ENCODE measurements at places on chromosomes 3 and 15.

- DNase-seq = no peak
- peaks cover 25% of the 10 kb centered on the region for H3K4me1 ChIP-seq
- no peak overlapping the region for H3K4me3 ChIP-seq
- H3K27ac ChIP-seq = no peak overlapping the region
- H3K36me3 ChIP-seq = no peaks in the 10 kb centered on the region
These were observed 10.6 kb downstream of the ZIC1 start for GRCh38 chr3:147419781-147420224.

DNA sequence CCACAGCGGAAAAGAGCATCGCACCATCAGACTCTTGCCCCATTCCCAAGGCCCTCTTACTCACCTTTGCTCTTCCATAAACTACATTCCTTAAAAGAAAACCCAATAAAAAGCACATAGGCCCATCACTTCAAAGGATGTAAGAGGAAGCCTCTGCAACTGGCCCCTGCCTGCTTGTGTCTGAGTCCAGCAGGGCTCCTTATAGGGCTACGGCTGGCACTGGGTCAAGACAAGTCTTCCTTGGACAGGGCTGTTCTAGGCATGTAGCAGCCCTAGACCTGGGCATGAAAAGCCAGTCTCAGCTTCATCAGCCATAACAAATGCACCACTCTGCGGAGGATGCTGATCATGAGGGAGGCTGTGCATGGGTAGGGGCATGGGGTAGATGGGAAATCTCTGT lies 218.3 kb downstream of the NTRK3 start:
- H3K27ac ChIP-seq = no peak overlapping the region
- no peak for DNase-seq
- H3K27me3 ChIP-seq = no peaks in the 10 kb centered on the region
- H3K4me1 ChIP-seq = peaks cover 22% of the 10 kb centered on the region
- H3K4me3 ChIP-seq = no peak overlapping the region

DNA sequence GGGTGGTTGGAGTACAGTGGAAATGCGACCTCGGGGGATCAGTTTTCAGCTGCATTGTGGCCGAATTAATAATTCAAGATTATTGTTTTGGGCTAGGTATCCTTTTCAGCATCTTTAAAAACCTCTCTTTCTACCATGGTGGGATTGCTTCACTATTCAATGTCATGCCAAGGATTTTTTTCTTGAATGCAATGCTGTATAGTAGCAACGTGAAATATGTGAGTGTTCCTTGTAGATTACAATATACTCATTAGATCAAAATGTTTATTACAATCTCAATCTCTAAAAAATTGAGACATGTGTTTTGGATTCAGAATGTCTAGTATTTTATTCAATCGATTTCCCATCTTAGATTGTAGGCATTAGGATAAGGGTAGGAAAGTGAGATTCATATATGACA lies 586.5 kb upstream of the TBL1XR1 start:
- peak overlapping the region; percentile 1 for H3K27ac ChIP-seq
- H3K4me3 ChIP-seq = no peak overlapping the region
- H3K36me3 ChIP-seq = no peaks in the 10 kb centered on the region
- no peaks in the 10 kb centered on the region for H3K4me1 ChIP-seq
- no peaks in the 10 kb centered on the region for H3K27me3 ChIP-seq

DNA sequence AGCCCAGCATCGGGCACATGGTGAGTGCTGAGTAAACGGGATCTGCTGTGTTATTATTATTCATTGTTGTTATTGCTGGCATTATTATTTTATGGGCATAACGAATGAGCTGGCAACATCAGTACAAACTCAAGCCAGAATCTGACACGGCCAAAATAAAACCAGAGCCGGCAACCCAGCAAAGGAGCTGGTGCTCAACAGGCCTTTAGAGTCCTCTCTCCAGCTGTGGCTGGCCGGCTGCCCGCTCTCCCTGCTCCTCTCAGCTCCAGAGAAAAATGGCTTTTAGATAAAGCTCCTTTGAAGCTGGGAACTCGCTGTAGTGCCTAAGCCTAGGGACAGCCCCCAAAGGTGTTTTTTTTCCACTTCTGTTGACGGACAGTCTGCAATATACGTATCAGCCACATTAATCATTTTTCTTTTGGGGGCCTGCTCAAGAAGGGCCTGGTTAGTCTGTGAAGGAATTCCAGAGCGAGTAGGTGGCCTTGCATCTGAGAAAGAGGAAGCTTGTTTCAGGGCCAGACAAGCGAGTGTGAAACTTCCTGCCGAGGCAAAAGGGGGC lies 193.9 kb upstream of the UBE2E1 start:
- no peaks in the 10 kb centered on the region for H3K36me3 ChIP-seq
- peak overlapping the region; percentile 78 for H3K27ac ChIP-seq
- H3K4me3 ChIP-seq = peak overlapping the region; percentile 41
- H3K4me1 ChIP-seq = peaks cover 15% of the 10 kb centered on the region
- DNase-seq = peak; percentile 87

- no peak overlapping the region for H3K4me3 ChIP-seq
- H3K27me3 ChIP-seq = no peaks in the 10 kb centered on the region
- no peak overlapping the region for H3K27ac ChIP-seq
- no peak for DNase-seq
- no peaks in the 10 kb centered on the region for H3K36me3 ChIP-seq
These were observed 498.1 kb upstream of the TPRG1 start for GRCh38 chr3:188673646-188674186.

GRCh38 chr3:55492976-55493375 lies 5.9 kb upstream of the WNT5A start:
- H3K27ac ChIP-seq = no peak overlapping the region
- peaks cover 20% of the 10 kb centered on the region for H3K4me1 ChIP-seq
- no peaks in the 10 kb centered on the region for H3K36me3 ChIP-seq
- peaks cover 58% of the 10 kb centered on the region for H3K27me3 ChIP-seq
- no peak overlapping the region for H3K4me3 ChIP-seq

GRCh38 chr3:173191611-173192010 lies 50.6 kb upstream of the SPATA16 start:
- H3K4me3 ChIP-seq = no peak overlapping the region
- no peaks in the 10 kb centered on the region for H3K4me1 ChIP-seq
- H3K27ac ChIP-seq = no peak overlapping the region
- no peak for DNase-seq
- no peaks in the 10 kb centered on the region for H3K27me3 ChIP-seq

DNA sequence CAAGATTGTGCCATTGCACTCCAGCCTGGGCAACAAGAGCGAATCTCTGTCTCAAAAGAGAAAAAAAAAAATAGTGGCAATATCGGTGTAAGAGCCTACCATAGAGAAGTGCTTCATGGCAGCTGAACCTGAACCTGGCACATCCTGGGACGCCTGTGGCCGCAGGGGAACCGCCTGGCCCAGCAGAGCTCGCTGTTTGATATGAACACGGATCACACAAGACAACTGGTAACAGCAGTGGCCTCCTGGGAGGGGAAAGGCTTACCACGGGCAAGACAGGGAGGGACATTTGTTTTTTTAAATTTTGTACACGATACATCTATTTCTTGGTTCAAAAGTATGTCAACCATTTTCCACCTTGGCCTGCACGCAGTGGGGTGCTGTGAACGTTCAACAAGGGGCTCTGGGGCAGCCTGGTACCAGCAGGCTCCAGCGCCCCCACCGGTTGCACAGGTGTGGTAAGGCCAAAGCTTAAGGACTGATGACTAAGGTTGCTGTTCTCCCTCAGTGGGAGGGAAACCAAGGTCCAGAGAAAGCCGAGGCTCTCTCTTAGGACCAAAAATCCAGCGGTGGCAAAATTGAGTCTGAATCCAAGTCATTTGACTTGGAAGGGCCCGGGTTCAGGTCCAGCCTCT lies 21.7 kb upstream of the EPHB3 start:
- no peaks in the 10 kb centered on the region for H3K36me3 ChIP-seq
- H3K27ac ChIP-seq = no peak overlapping the region
- H3K4me1 ChIP-seq = no peaks in the 10 kb centered on the region
- peaks cover 44% of the 10 kb centered on the region for H3K27me3 ChIP-seq
- no peak for DNase-seq
- H3K4me3 ChIP-seq = no peak overlapping the region

DNA sequence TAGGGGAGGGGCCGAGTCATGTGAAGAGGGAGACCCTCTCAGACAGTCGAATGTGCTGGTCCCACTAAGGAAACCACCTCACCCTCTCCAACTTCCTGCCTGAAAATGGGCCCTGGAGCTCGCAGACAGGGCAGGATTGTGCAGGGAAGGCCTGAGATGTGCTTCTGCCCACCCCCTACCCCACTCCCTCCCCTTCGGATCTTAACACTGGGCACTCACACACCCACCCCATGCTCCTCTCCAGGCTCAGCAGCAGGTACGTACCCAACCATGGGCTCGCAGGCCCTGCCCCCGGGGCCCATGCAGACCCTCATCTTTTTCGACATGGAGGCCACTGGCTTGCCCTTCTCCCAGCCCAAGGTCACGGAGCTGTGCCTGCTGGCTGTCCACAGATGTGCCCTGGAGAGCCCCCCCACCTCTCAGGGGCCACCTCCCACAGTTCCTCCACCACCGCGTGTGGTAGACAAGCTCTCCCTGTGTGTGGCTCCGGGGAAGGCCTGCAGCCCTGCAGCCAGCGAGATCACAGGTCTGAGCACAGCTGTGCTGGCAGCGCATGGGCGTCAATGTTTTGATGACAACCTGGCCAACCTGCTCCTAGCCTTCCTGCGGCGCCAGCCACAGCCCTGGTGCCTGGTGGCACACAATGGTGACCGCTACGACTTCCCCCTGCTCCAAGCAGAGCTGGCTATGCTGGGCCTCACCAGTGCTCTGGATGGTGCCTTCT lies 20.0 kb downstream of the ATRIP start:
- H3K36me3 ChIP-seq = peaks cover 13% of the 10 kb centered on the region
- no peak for DNase-seq
- H3K27ac ChIP-seq = peak overlapping the region; percentile 95
- H3K4me1 ChIP-seq = peaks cover 57% of the 10 kb centered on the region

DNA sequence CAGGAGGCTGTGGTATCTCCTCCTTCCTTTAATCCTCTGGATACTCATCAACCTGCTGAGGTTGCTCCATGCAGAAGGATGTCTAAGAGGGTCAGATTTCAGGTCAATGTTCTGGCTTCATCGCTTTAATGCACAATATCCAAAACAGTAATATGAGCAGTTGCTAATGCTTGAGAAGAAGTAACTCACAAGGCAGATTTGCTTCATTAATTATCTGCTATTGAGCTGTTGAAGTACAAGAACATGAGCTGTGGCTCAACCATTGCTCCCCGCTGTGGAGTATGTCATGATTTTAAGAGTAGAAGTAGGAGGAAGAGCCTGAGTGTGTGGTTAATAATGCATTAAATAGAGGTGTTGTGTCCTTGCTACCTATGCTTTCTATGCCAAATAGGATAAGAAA lies 1412.9 kb upstream of the ALCAM start:
- no peak overlapping the region for H3K27ac ChIP-seq
- no peak overlapping the region for H3K4me3 ChIP-seq
- DNase-seq = no peak

GRCh38 chr15:31801152-31801551 lies 229.2 kb upstream of the CHRNA7 start:
- no peak for DNase-seq
- no peaks in the 10 kb centered on the region for H3K27me3 ChIP-seq
- H3K4me3 ChIP-seq = no peak overlapping the region
- no peak overlapping the region for H3K27ac ChIP-seq

- H3K4me1 ChIP-seq = peaks cover 31% of the 10 kb centered on the region
- peak overlapping the region; percentile 91 for H3K27ac ChIP-seq
- H3K27me3 ChIP-seq = no peaks in the 10 kb centered on the region
- DNase-seq = peak; percentile 75
- peak overlapping the region; percentile 86 for H3K4me3 ChIP-seq
- H3K36me3 ChIP-seq = no peaks in the 10 kb centered on the region
These were observed 818 bp downstream of the SLC4A7 start for GRCh38 chr3:27483117-27484014.

GRCh38 chr3:57777774-57778173 lies 21.7 kb downstream of the SLMAP start:
- no peak overlapping the region for H3K4me3 ChIP-seq
- peaks cover 10% of the 10 kb centered on the region for H3K4me1 ChIP-seq
- DNase-seq = no peak
- no peaks in the 10 kb centered on the region for H3K36me3 ChIP-seq

GRCh38 chr3:113249111-113249510 lies 37.8 kb downstream of the BOC start:
- peak overlapping the region; percentile 54 for H3K27ac ChIP-seq
- H3K4me3 ChIP-seq = no peak overlapping the region
- no peak for DNase-seq
- H3K36me3 ChIP-seq = peaks cover 26% of the 10 kb centered on the region

GRCh38 chr3:69741032-69741767 lies 1.9 kb downstream of the MITF start:
- H3K4me3 ChIP-seq = peak overlapping the region; percentile 83
- peak overlapping the region; percentile 86 for H3K27ac ChIP-seq
- H3K36me3 ChIP-seq = no peaks in the 10 kb centered on the region
- no peak for DNase-seq
- H3K27me3 ChIP-seq = no peaks in the 10 kb centered on the region
- peaks cover 54% of the 10 kb centered on the region for H3K4me1 ChIP-seq

DNA sequence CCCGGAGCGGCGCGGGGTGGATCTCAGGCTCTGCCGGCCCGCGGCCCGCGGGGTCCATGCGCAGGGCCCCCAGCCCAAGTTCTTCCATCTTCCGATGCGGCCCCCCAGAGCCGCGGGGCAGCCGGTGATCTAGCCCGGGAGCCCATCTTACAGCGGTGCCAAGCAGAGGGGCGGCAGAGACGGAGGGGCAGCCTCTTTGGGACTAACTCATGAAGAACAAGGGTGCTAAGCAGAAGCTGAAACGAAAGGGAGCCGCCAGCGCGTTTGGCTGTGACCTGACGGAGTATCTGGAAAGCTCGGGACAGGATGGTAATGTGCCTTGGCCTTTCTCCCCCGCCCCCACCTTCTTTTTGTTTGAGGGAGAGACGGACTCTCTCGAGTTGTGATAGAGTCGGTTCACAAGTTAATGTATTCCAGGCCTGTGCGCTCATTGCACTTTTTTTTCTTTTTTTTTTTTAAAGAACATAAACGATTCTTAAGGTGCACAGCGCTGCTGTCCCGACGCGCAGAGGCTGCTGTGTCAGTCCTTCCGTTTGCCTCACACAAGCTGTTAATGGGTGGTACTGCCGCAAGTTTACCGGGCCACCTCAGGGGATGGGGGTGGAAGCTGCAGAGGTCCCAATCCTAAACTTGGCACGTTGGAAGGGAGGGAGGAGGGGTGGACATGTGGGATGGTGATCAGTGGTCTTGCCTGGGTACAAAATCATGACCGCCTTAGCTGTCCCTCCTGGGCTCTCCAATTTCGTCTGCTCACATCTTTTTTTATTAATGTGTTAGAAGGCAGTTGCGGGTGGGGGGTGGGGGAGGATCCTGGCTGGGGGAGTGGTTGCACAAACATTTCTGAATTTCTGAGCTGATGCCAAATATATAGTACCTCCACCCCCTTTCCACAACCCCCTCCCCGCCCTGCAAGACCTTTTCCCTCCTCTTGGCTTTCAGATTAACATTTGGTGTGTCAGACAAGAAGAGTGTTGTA lies 801 bp downstream of the ARHGAP31 start:
- H3K36me3 ChIP-seq = no peaks in the 10 kb centered on the region
- H3K27me3 ChIP-seq = no peaks in the 10 kb centered on the region
- H3K4me1 ChIP-seq = peaks cover 21% of the 10 kb centered on the region
- H3K27ac ChIP-seq = peak overlapping the region; percentile 87
- peak; percentile 36 for DNase-seq
- H3K4me3 ChIP-seq = peak overlapping the region; percentile 90
